ENCODE measurements at places on chromosomes 1 and 21.

- no peak for DNase-seq
Observed at GRCh38 chr1:56434740-56435139, 144.6 kb downstream of the PLPP3 start.

DNA sequence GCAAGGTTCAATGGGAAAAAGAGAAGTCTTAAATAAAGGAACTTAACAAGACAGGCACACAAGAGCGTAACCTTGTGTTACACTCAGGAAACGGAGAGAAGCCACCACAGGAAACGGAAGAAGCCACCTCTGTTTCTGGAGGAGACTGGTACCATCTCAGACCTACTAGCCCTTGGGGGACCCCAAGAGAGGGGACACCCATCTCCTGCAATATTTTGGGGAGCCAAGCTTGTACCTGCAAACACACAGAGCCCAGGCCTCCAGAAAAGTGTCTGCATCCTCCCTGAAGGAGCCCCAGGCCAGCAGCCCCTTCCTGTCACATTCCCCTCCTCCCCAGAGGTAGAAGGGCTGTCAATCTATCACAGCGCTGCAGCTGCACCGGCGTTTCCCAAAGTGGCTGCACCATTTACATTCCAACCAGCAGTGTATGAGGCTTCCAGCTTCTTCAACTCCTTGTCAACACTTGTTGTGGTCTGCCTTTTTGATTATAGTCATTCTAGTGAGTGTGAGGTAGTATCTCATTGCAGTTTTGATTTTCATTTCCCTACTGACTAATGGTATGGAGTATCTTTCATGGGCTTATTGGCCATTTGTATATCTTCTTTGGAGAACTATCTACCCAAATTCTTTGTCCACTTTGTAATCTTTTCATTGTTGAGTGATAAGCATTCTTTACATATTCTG, 23.0 kb upstream of the PADI1 start:
- no peak for DNase-seq

DNA sequence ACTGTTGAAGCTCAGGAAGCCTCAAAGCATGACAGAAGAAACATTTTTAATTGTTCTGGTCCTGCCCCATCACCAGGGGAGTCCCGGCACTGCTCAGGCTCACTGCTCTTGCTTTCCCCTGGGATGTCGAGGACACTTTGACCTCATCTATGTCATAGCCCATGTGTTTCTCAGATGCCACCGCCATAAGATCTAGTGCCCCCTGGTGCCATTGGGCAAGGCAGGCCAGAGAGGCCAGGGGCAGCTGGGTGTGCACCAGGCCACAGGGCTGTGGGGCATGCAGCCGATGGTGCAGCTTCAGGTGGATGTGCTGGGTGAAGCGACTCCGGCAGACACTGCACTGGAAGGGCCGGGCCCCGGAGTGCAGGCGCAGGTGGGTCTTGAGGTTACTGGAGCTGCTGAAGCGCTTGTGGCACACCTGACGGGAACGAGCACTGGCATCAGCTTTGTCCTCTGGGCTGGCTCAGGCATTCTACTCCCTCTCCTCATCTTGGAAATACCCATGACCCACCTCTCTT, 7.7 kb upstream of the CRYBG2 start:
- no peak for DNase-seq

DNA sequence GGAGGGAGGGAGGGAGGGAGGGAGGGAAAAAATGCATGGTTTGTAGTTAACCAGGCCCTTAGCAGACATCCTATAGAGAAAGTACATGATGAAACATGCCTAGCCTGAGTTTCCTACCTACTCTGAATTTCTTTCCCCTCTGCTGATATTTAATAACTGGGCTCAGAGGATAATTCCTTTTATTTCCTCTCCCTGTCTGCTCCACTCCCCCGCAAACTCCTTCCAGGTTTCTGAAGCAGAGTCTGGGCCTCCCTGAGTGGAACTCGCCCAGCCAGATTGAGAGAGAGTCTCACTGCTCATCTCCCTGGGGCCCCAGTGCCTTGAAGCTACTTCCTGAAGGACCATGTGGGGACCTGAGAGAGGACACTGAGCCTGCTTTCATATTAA, 111.9 kb upstream of the SLC44A3 start:
- no peak for DNase-seq

- DNase-seq = no peak
Observed at GRCh38 chr1:45093334-45093733, 81.3 kb downstream of the UROD start.

DNA sequence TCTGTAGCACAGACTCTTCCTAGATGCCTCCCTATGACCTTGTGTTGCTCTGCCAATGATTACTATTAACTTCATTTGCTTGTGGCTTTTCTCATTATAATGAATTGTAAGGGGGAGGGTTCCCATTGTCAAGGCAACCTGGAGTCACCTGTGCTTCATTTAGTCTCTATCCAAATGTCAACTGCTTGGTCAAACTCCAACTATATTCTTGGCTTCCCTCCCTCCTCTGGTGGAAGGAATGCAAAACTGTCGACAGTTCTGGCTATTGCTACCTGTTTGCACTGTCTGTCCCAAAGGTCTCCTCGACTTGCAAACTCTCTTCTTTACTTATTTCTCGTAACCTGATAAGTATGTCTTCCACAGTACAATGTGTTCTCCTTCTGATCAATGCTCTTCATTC, 100.3 kb downstream of the CACNA1E start:
- DNase-seq = no peak

GRCh38 chr21:41326414-41327080, 9.9 kb downstream of the FAM3B start:
- DNase-seq = no peak

GRCh38 chr21:46188226-46189212, 4.3 kb upstream of the SPATC1L start:
- DNase-seq = peak; percentile 12

DNA sequence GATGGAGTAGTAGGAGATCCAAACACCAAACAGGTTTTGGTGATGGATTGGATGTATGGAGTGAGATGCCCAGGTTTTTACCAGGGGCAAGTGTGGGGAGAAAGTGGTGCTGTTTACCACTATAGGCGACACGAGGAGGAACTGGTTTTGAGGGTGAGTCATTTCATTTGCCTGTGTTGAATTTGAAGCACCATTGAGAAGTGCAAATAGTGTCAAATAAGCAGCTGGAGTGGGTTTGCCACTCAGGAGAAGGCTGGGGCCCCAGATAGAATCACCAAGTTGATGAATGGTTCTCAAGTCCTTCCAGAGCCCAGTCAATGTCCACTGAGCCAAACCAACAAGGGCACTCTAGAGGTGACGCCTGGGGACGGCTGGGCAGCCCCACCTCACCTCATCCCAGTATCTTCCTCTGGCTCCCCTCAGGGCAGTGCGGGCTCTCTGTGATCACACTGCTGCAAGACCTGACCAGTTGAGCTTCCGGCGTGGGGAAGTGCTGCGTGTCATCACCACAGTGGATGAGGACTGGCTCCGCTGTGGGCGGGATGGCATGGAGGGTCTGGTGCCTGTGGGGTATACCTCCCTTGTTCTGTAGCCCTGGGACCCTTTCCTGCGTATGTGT, 9.4 kb downstream of the RUSC1 start:
- DNase-seq = no peak

- peak; percentile 27 for DNase-seq
Observed at GRCh38 chr1:109398343-109399225, 866 bp upstream of the SORT1 start.

DNA sequence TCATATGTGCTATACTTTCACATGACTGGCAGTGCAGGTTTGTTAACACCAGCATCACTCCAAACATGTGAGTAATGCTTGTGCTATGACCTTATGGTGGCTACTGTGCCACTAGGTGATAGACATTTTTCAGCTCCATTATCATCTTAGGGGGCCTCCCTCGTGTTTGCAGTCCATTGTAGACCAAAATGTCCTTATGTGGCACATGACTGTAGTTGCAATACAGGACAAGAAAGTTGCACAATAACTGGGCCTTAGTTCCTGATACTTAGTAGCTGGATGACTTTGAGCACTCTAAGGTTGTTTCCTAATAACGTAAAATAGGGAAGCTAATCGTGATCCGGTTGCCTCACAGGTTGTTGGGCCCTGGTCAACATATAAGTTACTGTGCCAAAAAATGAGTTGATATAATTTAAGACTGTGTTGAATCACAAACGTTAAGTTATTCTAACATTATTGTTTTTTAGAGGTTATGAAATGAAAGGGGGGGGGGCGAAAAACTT, 511 bp upstream of the SNX27 start:
- DNase-seq = peak; percentile 29

GRCh38 chr1:6584126-6585080, 4.6 kb downstream of the ZBTB48 start:
- DNase-seq = no peak

DNA sequence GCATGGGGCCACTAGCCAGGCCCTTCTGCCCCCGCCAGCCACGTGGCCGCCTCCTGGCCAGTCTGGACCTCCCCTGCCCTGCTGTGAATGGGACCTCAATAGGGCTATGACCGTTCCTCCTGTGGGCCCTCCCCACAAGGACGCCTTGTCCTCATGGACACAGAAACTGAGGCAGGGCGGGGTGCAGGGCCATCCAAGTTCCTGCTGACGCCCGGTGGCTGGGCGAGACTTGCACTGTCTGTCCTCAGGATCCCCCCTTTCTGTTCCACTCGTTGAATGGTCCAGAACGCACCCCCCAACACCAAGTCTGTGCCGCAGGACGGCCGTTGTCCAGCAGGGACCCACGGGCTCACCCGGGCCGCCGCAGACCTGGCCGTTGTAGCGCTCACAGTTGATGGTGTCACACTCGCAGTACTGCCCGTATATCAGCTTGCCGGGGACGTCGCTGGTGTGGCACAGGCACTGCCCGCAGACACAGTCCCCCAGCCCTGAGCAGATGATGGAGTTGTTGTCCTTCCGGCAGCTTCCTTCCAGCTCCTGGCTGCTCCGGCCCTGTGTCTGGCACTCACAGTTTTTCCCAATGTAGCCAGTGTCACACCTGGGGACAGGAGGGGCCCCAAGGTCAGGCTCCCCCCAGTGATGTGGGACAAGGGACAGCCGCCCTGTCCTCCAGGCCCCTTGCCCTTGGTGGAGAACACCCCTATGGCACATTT, 16.3 kb upstream of the PTTG1IP start:
- no peak for DNase-seq

DNA sequence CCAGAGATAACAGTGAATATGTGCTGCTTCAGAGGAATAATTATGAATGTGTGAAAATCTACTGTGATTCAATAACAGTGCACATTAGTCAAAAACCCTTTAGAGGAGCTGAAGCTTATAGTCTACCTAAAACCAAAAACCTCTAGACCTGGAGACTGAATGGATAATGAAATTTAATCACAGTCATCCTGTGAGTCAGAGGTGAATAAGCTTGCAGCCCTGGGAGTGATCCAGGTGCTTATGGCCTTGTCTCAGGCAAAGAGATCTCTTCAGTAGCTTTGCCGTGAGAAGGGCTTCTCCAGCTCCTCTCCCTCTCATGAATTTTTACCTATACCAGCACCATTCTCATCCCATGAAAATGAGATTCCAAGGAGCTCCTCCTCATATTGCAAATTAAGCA, 81.3 kb upstream of the RGS4 start:
- DNase-seq = peak; percentile 70

GRCh38 chr1:155913969-155914757, 3.0 kb upstream of the RIT1 start:
- no peak for DNase-seq

DNA sequence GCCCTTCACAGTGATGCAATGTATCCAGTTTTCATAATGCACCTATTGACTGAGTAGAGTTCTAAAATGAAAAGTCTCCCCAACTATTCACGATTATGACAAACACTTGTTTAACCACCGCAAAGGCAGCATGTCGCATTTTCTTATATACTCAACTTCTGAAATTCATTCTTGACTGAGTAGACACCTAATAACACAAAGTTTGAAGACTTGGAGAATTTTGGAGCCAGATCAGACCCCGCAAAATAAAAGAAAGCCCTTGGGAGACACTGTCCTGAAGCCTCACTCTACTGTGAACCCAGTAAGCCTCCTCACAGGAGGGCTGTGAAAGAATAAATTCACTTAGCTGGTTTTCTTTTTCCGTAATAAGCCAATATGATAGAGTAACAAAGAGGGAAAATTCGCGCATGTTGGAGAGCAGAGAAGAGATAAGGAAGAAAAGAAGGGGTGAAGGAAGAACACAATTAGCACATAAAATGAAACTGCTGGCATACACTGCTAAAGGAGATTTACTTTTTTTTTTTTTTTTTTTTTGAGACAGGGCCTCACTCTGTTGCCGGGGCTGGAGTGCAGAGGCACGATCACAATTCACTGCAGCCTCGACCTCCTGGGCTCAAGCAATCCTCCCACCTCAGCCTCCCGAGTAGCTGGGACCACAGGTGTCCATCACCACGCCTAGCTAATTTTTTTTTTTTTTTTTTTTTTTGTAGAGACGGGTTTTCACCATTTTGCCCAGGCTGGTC, 492 bp upstream of the COLGALT2 start:
- DNase-seq = no peak
